ENCODE measurements at places on chromosomes 1 and 21.

GRCh38 chr1:224529844-224530243, 86.3 kb upstream of the CNIH3 start:
- no peak for DNase-seq

GRCh38 chr1:148383966-148384365, 99.1 kb downstream of the PPIAL4G start:
- DNase-seq, result no peak

DNA sequence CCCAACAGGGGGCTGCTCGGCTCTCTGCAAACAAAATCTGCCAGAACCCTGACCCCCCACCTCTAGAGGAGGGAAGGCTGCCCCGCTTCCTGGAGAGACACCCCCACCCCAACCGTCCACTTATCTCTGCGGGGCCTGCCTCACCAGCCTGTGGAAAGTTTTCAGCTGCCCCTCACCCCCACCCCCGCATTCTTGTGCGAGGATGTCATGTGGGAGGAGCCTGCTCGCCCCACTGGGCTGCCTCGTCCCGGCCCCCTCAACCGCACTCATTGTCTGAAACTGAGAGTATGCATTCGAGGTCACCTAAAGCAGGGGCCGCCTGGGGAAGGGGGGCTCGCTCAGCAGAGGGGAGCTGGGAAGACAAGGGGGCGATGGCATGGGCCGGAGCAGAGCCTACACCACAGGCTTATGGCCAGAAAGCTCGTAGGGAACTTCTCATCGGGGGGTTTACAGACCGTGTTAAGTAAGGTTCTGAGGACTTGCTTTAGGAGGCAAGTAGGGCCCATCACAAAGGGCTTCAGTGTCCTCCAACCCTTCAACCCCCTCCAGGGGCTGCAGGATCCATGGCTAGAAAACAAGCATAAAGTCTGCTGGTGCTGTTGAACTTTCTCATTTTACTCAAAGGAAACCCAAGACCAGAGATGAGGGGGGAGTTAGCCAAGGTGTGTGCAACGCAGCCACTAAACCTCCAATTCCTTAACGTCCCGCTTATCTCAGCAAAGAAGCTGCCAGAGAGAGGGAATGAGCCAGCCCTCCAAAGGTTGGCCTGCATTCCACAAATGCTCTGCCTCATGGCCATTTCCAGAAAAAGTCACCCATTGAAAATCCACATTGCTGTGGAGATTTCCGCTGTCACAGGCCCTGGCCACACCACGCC, 9.4 kb downstream of the EPHA2 start:
- no peak for DNase-seq

- no peak for DNase-seq
These were observed at the start of gene ELF3 for GRCh38 chr1:202010180-202011015. ELF3 (plus strand) TSS chr1:202010587; CDS start chr1:202011137, 550 bp downstream.

DNA sequence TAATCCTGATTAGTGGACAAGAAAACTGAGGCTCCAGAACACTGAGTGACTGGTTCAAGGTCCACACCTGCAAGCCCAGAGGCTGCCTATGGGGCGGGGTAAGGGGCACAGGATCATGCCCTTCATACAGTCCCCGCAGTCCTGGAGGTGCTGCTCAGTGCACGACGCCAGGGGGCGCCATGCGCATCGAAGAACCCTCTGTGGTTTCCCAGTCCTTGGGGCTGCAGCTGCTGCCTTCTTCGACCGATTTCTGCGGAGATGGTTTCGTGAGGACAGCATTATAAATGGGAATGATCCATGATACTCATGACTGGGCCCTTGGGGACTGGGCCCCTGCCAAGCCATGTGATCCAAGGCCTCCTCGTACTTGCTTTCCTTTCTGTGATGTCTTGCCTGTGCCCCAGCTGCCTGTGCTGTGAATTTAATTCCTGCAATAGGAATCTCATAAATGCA, 37.1 kb upstream of the ARHGEF10L start:
- DNase-seq, result peak; percentile 39

DNA sequence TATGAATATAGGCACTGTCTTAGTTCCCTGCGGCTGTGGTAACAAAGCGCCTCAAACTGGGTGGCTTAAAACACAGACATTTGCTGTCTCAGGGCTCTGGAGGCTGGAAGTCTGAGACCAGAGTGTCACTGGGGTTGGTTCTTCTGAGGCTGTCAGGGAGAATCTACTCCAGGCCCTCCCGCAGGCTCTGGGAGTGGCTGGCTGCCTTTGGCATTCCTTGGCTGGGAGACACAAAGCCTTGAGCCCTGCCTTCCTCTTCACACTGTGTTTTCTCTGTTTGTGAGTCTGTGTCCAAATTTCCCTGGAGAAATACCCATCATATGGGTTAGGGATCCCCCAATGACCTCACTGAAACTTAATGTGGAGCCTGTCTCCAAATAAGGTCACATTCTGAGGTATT, 38.5 kb downstream of the B3GALT5 start:
- no peak for DNase-seq

DNA sequence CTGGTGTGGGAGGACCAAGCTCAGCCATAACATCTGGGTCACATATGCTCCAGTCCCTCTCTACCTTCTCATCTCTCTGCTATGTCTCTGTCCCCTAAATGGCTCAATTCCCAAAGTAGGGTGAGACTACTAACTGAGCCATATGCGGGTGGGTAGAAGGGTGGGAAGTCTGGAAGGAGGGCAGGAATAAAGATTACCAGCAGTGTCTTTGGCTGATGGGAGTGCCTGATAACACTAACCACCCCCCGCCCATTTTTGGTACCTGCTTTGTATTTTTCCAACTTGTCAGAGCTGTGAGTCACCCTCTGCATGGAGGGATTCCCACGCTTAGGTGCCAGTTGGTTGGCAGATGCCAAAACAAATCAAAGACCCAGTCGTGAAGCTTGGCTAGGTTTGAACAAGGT, 14.9 kb upstream of the SSBP3 start:
- DNase-seq, result no peak

DNA sequence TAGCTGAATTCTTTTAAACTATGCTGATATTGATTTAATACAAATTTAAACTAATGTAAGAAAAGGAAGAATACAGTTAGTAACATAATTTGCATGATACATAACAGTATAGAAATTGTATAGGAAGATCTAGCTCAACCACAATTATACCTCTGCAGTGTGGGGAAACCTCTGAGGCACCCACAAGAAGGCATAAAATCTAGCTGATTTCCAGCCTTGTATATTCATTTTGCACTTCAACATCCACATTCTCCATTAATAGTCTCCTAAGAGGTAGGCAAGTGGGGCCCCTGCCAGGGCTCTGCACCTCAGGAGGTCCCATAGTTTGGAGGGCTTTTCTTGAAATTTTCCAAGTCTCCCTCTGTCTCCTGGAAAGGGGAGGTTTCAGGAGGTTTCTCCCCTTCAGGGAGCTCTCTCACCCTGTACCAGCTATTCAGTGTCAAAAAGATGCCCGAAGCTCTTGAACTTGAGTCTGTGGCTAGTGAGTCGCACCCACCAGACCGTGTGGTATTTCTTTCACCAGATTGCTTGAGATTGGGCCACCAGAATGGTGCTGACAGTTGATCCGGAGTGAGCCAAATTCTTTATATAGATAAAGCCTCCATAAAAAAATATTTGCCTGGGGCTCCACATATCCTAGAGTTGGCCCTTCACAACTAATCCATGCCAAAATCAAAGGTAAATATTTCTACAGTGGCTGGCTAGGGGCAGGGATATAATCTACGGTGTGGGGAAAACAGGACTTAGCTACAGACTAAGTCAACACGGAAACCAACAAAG, 108.2 kb downstream of the TIAM1 start:
- no peak for DNase-seq

GRCh38 chr1:206967096-206967849, 3.0 kb downstream of the FCAMR start:
- DNase-seq, result no peak

GRCh38 chr21:37166733-37167132, 93.7 kb downstream of the TTC3 start:
- DNase-seq, result no peak

DNA sequence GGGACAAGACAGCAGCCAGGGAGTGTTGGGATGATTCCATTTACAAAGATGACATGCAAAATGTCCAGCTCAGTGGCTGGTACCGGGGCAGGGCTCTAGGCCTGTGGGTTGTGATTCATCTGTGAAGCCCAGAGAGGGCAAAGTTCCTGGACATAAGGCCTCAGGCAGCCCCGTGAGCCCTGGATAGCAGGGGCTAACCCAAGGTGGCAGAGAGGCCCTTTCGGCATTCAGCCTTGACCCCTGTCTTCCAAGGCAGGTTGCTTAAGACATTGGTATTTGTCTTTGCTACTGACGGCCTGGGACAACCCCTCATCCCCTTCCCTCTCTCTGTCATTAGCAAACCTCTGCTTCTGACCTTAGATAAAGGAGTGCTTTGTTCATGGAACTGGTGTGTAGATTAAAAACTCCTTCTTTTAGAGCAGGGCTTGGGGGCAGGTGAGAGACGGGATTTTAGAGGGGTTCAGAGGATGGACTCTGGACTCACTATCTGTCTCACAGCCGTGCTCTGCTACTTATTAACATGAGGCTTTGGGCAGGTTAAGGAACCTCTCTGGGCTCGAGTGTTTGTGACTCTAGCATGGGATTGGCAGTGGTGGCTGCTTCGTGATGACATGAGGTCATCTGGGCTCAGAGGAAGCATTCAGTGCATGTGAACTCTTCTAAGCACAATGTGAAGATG, 36.3 kb downstream of the TMEM51 start:
- no peak for DNase-seq

- DNase-seq, result no peak
These were observed 347.4 kb upstream of the ADGRL2 start for GRCh38 chr1:81453367-81453703.

All from activated CD8-positive, alpha-beta memory T cell treated with anti-CD3 and anti-CD28 coated beads, Interleukin-2, amount 50 U/mL, for 4 hours (primary cell).